ENCODE measurements at places on chromosomes 7 and 10. TPM values are rescaled to one million over a fixed set of nuclear protein-coding genes. Genes with fewer than 3 reads are reported as not detected.

DNA sequence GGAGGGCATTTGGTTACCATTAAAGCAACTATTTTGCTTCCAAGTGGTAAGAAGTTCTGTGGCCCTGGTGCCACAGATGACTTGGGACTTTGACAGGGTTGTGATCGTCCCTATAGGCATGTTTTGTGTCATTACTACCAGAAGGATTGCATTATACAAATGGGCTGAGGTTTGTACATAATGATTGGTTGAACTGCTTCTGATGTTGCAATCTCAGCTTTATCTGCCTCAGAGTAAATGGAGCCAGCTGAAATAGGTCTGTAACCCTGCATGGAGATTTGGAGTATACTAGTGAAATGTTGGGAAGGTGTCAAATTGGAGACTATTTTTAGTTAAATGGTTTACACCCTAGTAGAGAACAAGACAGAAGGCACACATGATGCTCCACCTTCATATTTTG is 46.1 kb upstream of the SEPTIN7 start:
- DNase-seq, result no peak

DNA sequence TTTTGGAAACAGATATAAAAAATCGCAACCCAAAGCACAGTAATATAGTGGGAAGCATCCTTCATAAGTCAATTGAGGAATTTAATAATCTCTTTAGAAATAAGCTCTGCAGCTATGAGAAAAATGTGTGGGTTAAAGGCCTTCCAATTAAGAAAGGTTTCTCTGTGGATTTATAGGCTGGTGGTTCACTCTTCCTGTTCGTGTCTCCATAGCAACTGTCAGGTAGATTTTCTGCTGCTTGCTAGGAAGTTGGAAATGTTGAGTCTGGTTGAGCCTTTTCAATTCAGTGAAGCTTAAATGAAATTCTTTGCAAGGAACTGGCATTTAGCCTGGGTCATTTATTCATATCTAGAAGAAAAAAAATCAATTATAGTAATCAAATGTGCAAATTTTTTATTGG is 652.8 kb upstream of the CELF2 start:
- no peak for DNase-seq

SLC26A5 gene
- total RNA-seq, result not detected

DNA sequence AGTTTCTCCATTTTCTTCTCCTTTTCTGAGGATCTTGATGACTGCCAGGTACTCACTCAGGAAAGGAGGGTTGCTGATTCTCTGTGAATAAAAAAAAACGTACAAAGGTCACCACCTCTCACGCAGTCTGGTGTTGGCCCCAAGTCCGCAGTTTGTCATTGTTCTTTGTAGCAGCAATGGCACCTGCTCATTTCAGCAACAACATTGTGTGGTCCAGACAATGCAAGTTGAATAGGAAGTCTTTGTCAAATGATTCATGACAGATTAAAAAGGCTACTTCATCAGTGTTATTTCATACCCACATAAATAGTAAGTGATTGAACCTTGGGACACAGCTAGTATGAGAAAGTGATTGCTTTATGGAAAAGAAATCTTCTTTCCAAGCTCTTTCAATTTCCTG is 653.5 kb upstream of the MGMT start:
- no peak for DNase-seq

GRCh38 chr7:105776986-105777910 is 99.2 kb downstream of the ATXN7L1 start:
- DNase-seq, result no peak

- DNase-seq, result no peak
Measured at GRCh38 chr10:62467527-62467926, 93.4 kb downstream of the ZNF365 start.
